Stimulated activated CD8-positive, alpha-beta memory T cell treated with anti-CD3 and anti-CD28 coated beads, Interleukin-4, amount 100 ng/mL, for 1 hour (primary cell): ENCODE measurements at places on chromosomes 6 and 20.

DNA sequence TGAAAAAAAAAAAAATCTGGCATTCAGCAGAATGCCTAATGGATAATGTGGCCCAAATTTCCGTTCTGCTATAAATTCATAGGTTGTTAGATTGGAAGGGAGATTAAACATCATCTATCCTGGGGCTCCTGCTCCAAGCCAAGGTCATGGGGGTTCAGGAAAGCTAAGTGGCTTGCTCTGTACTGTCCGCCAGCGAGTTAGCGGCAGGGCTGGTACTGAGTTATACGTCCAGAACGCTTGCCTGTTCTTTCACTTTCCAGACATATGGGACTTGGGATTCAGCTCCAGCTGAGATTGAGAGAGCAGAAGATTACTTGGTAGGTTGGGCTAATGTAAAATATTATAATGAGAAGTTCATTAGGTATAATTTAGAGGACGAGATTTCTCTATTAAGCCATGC lies 858 bp downstream of the RWDD1 start:
- DNase-seq = no peak

GRCh38 chr6:48109944-48110343 lies 1.1 kb downstream of the PTCHD4 start:
- no peak for DNase-seq

DNA sequence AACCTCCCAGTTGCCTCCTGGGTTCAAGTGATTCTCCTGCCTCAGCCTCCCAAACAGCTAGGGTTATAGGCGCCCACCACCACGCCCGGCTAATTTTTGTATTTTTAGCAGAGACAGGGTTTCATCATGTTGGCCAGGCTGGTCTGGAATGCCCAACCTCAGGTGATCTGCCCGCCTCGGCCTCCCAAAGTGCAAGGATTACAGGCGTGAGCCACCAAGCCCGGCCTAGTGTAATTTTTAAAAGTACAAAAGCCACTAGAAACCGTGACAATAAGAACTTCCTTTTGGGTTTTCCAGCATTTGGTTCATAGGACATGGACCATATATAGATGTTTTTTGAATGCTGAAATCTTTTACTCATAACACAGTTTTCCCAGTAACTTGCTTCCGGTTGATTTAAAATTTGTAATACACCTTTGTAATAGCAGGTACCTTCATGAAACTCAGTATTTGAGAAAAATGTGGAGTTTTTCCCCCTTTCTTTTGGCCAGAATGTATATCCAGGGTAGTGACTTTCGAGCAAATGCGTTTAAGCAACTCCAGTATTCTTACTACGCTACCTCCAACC lies 467 bp downstream of the PXT1 start:
- no peak for DNase-seq

- DNase-seq = no peak
Observed at GRCh38 chr20:8401556-8401955, 269.5 kb downstream of the PLCB1 start.

- DNase-seq = no peak
Observed at GRCh38 chr6:135230711-135231468, 49.8 kb downstream of the MYB start.

DNA sequence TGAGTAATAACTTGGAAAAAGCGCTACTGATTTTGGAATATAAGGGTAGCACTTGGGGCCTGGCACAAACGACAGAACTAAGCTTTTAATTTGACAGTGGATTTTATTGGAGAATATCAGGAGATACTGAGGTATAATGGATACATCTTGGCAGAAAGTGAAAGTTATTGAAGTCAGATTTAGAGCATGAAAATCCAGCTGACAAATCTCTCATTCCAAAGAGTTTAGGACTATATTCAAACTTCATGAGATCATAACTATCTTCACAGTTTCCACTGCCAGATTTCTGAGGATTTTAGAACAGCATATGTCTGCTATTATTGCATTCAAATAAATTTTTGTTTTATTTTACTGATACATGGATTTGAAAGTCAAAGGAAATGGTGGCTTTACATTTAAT lies 132.3 kb upstream of the THEMIS start:
- DNase-seq = no peak

DNA sequence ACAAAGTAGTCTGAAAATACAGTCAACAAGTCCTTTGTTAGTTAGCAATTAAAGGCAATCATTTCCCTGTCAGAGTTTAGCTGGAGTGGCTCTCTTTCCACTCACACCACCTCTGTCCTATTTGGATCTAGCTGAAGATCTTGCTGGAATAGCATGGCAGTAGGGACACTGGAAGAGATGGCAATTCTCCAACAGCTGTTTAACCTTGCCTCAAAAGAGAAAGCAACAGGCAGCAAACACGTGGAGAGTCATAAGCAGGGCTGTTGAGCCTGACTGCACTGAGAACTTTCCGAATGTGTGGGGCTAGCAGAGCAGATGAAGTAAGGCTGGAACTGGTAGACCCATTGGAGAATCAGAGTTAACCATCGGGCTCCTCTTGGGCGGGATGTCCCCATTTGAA lies 38.0 kb upstream of the PRSS35 start:
- DNase-seq = no peak

DNA sequence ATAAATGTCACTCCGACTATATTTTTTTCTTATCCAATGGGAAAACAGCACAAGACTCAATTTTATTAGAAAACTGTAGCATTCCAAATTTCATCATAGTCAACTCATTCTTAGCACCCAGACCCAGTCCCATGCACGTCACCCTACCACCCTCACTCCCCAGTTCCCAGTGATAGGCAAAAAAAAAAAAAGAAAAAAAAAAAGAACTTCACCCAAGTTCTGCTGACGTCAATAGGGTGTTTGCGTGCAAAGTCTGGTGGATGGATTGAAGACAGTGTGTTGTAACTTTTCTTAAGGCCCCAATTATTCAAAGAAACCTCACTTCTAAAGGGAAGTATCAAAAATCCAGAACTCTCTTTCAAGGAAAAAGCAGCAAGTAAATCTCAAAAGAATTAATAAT lies 213.9 kb upstream of the PRDM1 start:
- DNase-seq = no peak

DNA sequence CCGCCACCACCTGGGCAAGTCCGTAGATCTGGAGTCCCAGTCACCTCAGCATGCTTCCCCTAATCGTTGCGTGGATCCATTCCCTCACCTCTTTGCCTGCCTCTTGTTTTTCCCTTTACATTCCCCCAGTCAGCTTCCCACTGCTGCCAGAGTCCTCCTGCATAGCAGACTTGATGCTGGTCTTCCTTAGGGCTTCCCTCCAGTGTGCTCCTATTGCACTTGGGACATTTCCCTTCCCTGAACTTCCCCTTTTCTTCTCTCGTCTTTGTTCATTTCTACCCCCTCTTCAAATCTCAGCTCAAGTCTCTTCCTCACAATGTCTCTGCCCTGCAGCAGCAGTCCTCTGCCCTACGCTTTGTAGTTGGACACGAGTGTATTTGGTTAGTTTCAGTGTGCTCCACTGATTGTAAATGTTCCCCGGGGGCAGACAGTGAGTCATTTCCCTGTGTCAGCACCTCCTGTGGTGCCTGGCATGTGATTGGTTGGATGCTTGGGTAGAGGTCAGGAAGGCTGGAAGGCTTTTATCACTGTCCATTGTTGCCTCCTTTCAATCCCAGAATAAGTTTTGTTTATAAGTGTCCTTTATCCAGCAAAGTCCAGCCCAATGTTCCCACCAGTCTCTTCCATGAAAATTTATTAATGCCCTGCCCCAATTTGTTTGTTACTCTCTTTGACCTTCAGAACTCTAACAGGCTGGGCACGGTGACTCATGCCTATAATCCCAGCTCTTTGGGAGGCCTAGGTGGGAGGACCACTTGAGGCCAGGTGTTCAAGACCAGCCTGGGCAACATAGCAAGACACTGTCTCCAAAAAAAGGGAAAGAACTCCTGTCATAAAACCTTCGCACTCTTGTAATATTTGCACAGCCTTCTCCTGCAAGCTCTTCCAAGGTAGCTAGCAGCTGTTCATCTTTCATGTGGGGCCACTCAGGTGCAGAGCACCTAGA lies 38.3 kb downstream of the FAM120B start:
- DNase-seq = no peak

GRCh38 chr6:15557174-15557573 lies 105.7 kb downstream of the DTNBP1 start:
- no peak for DNase-seq

- no peak for DNase-seq
Observed at GRCh38 chr20:63695424-63696305, 787 bp upstream of the TNFRSF6B start.

- no peak for DNase-seq
Observed at GRCh38 chr20:41169162-41169690, 31.9 kb downstream of the PLCG1 start.

DNA sequence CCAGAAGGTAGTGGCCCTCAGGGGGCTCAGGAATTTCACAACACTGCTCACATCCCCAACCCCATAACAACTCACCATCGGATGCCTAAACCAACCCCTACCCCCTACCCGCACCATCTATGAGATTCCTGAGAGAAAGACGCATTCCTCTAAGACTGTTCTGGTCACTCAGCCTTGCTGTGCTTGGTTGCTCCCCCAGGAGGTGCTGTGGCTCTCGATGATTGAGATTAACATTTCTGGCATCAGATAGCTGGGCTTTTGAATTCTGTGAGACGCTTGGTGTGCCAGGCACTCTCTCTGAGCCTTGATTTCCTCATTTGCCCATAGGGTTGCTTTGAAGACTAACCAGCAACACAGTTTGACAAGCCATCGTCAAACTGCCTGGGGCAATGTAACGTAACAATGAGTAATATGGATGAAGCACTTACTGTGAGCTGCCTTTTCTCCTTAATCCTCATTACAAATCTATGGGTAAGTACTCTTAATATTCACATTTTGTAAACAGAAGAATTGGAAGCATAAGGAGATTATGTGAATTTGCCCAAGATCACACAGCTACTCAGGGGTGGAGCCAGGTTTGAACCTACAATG lies 978 bp downstream of the WFDC6 start:
- DNase-seq = no peak

DNA sequence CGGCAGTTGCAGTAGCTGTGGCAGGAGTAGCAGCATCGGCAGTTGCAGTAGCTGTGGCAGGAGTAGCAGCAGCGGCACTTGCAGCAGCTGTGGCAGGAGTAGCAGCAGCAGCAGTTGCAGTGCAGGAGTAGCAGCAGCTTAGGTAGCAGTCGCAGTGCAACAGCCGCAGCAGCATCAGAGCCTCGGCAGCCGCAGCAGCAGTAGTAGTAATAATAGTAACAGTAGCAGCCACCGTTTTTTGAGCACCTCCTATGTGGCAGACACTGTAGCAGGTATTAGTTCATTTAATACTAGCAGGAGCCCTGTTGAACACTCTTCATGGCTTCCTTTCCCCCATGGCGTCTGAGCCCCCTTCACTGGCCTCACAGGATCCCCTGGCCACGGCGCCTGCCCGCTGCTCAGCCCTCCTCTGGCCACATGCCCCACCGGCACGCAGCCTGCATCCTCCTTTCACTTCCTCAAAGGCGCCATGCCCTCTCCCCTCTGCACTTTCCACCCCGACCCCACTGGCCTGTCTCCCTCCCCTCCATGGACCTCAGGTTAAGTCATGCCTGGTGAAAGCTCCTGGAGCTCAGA lies 19.1 kb upstream of the IRF4 start:
- no peak for DNase-seq

DNA sequence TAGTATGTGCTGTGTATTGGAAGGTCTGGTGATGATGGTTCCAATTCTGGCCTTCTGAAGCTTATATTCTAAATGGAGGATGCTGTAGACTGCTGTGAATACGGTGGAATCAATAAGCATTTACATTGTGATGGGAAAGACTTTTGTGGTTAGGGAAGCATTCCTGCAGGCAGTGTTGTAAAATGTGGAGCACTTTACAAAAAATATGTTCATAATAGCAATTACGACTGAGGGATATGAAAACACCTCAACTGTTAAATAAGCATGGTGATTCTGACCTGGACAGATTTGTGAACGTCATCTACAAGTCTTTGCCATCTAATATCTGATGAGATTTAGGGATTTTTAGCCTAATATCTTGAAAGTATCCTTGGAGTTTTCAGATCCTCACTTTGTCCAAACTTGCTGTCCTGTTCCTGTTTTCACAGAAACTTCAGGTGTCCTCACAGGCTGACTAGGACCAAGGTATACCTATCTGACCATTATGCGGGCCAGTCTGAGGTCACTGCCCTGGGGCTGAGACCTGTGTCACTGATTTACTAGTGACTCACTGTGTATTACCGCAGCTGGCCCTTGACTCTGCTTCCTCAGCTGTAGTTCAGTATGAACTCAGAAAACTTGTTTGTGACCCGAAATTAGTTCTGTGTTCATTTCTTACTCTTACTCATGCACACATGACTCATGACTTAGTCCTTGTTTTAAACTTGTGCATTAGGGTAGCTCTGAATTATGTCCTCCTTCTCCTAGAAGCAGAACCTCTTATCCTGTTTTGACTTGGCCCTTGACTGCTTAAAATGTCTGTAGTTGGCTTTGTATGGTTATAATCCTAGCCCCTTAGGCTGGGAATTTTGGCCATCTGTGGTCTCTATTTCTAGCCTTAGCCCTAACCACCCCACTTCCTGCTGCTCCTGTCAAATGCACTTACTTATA lies 343.0 kb downstream of the CDKAL1 start:
- no peak for DNase-seq

DNA sequence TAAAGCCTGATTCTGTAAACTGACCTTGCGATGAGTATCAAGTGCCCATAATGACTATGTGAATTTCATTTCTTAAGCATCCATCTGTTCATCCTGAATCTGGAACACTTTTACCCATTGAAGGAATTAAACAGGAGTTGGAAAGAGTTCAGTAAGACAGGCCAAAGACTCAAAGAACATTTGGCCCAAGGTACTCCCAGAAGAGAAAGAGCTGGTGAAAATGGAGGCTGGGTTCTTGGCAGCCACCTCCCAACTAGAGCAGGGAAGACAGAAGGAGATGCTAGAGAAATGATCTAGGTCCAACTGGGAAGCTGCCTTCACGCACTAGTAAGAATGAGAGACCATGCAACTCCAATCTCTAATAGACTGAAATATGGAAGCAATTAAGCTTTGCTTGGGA lies 290.8 kb upstream of the RNF24 start:
- DNase-seq = no peak

GRCh38 chr20:47585087-47585747 lies 83.5 kb downstream of the NCOA3 start:
- DNase-seq = no peak

- DNase-seq = no peak
Observed at GRCh38 chr6:100412872-100413271, 51.8 kb downstream of the SIM1 start.

GRCh38 chr20:48703107-48703506 lies 124.7 kb downstream of the PREX1 start:
- DNase-seq = no peak

- no peak for DNase-seq
Observed at GRCh38 chr20:16098890-16099639, 474.2 kb downstream of the KIF16B start.

- DNase-seq = no peak
Observed at GRCh38 chr6:108721286-108721685, 126.9 kb upstream of the ARMC2 start.

DNA sequence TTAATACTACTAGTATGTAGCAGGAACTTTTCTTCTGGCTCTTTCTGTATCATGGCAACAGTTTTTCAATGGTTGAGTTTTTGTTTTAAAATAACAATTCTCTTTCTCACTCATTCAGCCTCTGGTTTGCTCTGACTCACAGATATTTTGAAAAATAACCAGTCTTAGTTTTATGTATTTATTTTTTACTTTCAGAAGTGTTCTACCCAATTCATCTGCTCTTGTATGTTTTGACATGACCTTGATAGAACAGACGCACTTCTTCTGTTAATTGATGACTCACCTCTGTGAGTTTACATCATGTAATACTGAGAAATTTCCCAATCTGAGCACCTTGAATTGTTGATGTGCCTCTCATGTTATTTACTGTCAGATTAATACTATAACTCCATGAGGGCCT lies 178.9 kb downstream of the SASH1 start:
- DNase-seq = no peak
